Epithelial cell of esophagus (primary cell): ENCODE measurements at places on chromosomes 6 and 20.

GRCh38 chr20:36175016-36175415 lies 20.5 kb downstream of the EPB41L1 start:
- DNase-seq: no peak

GRCh38 chr6:153787341-153787606 lies 251.8 kb upstream of the OPRM1 start:
- no peak for DNase-seq

GRCh38 chr20:38320221-38320620 lies 16.3 kb downstream of the BPI start:
- no peak for DNase-seq

DNA sequence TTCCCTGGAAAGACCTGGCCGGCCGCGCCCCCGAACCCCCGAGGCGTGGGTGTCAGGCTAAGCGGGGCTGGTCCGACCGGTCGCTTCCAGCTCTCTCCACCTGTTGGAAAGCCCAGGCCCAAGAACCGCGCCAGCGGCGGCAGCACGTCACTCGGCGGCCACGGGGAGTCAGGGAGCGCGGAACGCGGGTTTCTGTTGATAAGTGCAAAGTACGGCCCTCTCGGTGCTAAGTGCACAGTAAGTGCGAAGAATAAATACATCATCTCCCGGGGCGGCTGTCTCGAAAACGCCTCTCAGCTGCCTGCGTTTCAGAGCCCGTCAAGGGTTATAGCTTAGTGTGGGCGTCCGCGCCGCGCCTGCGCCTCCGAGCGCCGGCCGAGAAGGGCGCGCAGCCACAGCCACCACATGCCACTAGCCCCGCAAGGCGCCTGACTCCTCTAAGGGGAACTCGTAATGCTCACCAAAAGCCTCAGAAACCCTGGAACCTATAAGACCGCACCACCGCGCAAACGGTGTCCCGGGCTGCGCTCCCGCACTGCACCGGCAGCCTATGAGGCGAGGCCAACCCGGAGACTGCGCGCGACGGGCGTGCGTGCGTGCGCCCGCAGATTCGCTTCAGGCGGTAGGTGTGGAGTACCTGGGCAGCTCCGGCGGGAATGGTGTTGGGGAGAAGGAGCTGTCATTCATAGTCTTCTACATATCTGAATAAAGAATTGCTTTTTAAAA lies 9.2 kb upstream of the TBX18 start:
- peak; percentile 56 for DNase-seq

- DNase-seq: no peak
These were observed 35.5 kb downstream of the DHX35 start for GRCh38 chr20:38997622-38998021.

GRCh38 chr20:48928832-48929725 lies 7.6 kb downstream of the ARFGEF2 start:
- DNase-seq: no peak

GRCh38 chr6:75044846-75045245 lies 161.0 kb downstream of the COL12A1 start:
- DNase-seq: no peak
